Activated CD4-positive, CD25-positive, alpha-beta regulatory T cell (primary cell): ENCODE measurements at places on chromosomes 3 and 15.

- DNase-seq: no peak
Observed at GRCh38 chr3:182620723-182621434, 172.4 kb upstream of the ATP11B start.

- no peak for DNase-seq
Observed at GRCh38 chr3:196662711-196663571, 23.4 kb downstream of the NRROS start.

DNA sequence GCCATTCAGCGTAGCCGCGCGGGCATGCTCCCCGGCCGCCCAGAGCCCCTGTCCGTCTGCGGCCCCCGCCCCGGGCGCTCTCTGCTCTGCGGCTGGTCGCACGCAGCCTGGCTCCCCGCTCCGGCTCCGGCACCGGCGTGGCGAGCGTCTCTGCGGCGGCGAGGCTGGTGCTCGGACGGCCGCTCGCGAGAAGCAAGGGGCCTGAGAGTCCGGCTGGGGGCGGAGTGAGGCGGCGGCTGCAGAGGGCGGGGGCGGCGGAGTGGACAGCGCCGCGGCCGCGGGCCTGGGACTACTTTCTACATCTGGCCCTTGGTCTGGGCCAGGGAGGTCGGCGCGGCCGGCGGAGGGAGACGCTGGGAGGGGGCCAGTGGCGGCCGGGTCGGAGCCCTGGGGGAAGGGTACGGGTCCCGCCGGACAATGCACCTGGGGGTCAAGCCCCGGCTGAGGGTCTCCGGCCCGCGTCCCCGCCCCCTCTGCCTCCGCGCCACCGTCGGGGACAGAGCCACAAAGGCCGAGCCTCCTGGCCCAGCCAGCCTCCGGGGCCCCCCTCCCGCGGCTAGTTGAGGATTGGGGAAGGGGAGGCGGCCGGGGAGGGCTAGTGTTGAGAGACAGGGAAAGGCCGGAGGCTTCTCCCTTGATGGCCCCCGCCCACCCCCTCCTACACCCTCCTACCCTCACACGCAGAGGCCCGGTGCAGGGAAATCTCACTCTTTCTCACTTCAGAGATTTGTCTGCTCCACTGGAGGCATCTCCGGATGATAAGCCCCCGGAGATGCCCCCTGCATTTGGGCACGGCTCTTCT lies at the start of gene PRTG:
TSS of gene PRTG (minus strand) at position 226 of the 802 bp plus-strand sequence. CDS start at position 5, 221 bp downstream.
- no peak for DNase-seq

- no peak for DNase-seq
Observed at GRCh38 chr3:174581558-174581957, 277.6 kb upstream of the NAALADL2 start.

GRCh38 chr3:59526999-59527398 lies 477.2 kb upstream of the CFAP20DC start:
- no peak for DNase-seq

GRCh38 chr3:140006331-140006730 lies 71.3 kb downstream of the CLSTN2 start:
- no peak for DNase-seq

DNA sequence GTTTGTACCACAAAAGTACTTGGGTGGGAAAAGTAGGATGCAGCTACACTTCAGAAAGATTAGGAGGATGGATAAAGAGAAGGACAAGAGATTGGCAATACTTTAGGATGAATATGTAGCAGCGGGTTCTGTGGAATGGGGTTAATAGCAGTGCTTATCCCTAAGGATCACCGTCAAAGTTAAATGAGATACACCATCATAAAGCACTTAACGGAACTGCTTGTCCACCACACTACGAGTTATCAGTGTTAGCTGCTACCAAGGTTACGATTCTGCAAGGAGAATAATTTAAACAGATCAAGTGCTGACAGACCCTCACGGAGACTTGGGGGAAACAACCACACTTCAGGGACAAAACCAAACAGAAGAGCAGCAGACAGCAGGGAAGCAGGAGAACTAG lies 963 bp downstream of the SHQ1 start:
- no peak for DNase-seq

GRCh38 chr15:67343206-67343605 lies 88.6 kb downstream of the IQCH start:
- no peak for DNase-seq

GRCh38 chr15:64695561-64695992 lies 79.8 kb downstream of the RBPMS2 start:
- DNase-seq: no peak

- DNase-seq: no peak
Observed at GRCh38 chr3:88031642-88032077, 27.1 kb downstream of the CGGBP1 start.

DNA sequence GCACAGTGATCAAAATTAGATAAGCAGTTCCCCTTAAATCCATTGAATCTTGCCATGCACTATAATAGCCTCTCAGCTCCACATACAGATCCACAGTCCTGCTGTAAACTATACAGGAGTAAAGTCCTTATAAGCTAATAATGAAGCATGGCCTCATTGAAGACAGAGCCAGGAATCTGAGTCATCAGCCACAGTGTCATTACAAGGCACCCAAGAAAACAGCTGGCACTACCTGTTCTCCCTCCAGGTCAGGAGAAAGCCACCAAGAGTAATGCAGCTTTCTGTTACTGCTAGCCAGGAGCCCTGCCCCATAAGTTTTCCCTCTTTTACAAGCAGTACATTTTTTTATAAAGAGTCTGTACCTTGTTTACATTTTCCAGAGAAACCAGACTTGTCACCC lies 27.3 kb downstream of the WDR49 start:
- no peak for DNase-seq

DNA sequence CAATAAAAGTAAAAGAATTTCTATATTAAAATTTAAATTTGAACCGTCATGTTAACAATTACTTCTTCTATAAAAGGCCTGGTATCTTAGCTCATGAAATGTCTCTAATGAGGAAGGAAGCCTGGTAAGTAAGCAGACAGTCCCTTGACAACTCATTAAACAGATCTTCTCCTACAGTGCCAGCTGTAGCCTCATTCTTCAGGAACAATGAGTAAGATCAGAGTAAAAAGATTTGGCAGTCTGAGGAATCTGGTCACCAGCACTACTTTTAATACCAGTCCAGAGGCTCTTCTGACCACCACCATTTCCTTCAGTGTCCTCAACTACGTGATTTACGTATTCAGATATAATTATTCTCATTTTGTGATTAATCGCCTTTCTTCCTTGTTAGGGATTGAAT lies 955.0 kb upstream of the ALCAM start:
- DNase-seq: no peak

DNA sequence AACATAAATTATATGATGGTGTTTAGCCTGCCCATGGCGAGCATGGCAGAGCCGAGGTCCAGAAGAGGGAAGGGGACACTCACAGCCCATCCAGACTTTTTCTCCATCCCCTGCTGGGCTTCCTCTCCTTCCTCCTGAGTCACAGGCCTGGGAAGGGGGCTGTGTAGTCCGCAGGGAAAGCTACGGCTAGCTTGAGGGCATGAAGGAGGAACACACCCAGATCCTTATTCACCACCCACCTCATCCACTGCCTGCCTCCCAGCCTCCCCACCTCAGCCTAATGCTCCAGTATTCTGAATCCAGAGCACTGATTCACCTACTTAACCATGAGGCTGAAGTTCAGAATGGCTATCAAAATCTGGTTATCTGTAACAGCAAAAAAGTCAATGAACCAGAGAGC lies 97.8 kb downstream of the OXNAD1 start:
- no peak for DNase-seq
